ENCODE measurements at places on chromosomes 7 and 10.

- no peak for DNase-seq
Measured at GRCh38 chr7:12519682-12520009, 50.9 kb upstream of the SCIN start.

DNA sequence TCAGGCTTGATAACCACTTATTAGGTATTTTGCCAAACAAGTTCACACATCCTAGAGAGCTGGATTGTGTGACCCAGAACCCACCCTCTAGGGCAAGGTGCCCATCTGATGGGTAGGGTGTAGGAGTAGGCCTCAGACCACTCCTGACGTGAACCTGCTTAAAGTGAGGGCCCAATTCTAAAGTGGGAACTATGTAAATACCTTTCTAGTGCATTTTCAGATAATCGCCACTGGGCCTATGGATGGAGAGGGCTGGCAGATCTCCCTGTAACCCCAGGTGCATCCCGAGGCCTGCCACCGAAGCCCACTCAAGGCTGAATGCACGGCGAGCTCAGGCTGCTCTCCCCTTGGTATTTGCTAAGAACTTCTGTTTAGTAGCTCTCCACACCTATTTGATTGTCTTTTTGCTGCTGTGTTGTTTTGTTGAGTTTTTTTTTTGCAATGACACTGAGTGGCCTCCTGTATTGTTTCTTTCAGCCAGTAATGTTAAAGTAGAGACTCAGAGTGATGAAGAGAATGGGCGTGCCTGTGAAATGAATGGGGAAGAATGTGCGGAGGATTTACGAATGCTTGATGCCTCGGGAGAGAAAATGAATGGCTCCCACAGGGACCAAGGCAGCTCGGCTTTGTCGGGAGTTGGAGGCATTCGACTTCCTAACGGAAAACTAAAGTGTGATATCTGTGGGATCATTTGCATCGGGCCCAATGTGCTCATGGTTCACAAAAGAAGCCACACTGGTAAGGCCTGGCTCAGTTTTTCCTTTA is 71.7 kb downstream of the IKZF1 start:
- DNase-seq, result no peak

GRCh38 chr10:113331961-113332360 is 220.9 kb upstream of the HABP2 start:
- peak; percentile 11 for DNase-seq

DNA sequence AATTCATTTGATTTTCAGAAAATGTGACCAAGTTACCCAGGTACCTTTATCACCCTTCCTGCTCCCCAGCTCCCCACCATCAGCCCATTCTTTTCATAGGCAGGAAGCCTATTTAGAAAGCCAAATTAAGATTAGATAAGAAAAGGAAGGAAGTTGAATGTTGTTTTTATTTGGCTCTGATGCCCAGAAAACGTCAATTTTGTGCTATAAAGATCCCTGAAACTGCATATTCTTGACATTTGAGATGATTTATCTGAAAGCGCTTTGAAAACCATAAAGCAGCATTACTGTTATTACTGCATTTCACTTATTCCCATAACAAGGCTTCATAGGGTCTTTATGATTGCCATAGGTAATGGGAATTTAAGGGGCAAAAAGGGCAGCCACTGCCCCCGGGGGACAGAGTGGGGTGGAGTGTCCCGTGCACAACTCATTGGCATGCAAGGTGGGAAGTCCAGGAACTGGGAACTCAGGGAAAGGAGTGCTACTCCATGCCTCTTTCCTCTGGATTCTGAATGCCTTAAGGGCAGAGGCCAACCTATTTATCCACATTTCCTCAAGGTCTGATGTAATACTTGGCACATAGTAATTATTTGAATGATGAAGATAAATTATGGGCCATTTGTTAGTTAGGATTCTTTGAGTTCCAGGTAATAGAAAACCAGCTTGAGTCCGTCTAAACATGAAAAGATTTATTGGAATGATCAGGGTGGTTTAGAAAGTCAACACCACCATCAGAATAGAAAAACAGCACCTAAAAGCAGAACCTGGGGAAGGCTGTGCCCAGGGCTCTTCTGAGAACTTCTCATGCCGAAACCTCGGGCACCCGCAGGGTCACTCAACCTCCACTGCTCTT is 100.6 kb upstream of the ELMO1 start:
- DNase-seq, result no peak

DNA sequence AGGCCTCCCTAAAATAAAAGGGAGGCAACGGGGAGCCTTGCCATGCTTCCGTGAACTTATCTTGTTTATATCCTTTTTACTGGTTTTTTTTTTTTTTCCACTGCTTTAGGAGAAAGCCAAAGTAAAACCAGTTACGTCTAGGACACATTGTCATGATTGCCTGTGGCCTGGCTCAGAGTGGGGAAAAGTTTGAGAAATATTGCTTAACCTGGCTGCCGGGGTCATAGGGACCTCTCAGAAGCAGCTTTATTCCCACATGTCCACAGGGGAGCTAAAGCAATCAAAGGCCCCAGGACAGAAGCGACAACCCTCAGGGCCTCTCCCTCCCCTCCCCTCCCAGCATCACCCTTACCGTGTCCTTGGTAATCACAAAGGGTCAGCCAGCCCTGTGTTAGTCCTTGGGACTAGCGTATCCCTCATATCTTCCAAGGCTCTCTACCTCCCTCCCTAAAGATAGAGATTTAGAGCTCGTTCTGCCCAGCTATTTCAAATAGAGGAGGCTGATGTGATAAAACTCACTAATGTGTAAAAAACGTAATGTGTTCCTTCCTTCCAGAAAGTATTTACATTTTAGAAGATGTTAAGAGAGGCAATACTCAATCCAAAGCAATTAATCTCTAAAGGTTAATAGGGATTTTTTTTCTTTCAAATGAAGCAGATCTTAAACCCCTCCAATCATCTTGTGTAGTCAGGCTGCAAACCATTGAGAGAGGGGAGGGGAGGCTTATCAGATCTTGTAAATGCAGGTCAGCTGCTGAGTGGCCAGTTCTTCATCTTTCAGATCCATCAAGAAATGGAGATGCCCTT is 64.8 kb upstream of the PRKAR2B start:
- DNase-seq, result no peak

- peak; percentile 6 for DNase-seq
Measured at GRCh38 chr10:69516316-69516715, 56.9 kb downstream of the NEUROG3 start.

DNA sequence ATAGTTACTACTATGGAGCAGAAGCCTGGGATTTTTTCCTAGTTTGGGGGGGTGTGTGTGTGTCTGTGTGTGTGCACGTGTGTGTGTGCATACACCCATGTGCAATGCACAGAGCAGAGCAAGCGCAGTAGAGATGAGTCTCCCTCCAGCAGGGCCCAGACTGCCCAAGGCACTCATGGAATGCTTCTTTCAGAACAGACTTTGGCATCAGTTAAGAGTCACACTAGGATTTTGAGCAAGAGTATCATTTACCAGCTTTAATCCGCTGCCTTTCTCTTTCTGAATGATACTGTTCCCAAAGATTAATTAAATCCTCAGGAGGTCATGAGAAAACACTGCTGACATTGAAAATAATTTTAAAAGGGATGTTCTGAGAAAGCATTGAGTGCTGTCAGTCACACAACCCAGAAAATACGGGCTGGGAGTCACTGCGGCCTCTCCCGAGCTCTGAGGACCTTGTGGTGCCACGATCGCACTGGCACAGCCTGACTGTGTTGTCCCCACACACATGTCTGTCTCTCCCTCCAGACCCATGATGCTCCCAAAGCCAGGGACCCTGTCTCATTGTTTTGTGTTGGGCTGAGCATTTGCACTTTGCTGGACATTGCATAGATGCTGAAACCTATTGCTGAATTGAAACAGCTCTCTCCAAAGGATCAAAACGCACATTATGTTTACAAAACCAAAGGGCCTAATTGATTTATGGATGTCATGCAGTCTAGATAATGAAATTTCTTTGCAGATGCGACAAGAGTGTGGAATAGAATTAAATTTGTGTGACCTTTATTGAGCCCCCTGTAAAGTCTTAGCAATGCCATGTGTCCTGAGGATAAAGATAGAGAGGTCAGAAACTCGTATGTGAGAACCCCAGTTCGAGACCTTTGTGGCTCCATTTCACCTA is 54.7 kb upstream of the FIGNL1 start:
- DNase-seq, result no peak

DNA sequence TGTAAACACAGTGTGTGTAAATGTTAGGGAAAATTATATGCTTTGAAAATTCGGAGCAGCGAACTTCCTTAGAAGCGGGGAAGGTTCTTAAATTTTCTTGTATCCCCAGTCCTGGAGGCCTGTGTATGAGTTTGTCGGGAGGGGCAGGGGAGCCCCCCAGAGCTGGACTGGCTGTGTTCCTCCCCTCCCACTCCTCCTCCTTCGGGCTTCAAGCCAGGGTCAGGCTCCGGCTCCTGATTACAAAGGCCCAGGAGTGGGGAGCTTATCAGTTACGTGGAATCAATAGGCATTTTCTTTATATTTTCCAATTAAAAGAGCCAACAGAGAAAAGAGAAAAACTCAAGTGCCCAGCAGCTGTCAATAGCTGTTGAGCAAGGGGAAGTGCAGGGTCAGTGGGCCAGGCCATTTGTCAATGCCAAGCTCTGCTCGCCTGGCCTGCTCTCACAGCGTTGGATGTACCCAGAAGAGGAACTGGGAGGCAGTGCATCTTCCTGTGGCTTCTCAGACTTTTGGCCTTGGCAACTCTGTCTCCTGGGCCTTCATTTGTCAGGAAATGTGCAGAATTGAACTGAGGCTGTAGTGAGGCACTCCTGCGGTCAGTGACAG is 156.9 kb upstream of the PCBD1 start:
- no peak for DNase-seq

DNA sequence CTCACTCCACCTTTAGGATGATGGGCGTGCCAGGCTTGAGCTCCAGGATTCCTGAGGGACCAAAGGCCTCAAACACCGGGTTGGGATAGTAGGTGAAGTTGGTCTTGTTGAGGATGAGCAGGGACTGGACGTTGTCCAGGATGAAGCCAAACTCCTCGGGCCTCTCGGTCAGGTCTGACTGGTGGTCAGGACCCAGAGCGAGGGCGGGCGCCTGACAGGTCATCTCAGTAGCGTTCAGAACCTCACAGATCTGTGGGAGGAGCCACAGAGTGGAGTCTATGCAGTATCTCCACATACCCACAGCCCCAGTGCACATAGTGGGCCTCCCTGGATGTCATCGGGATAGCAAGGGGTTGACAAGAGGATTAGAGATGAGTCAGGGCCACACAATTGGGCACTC is 394.9 kb downstream of the PLXNA4 start:
- DNase-seq, result no peak

- no peak for DNase-seq
Measured at GRCh38 chr10:2478656-2479055, 588.7 kb upstream of the PFKP start.

DNA sequence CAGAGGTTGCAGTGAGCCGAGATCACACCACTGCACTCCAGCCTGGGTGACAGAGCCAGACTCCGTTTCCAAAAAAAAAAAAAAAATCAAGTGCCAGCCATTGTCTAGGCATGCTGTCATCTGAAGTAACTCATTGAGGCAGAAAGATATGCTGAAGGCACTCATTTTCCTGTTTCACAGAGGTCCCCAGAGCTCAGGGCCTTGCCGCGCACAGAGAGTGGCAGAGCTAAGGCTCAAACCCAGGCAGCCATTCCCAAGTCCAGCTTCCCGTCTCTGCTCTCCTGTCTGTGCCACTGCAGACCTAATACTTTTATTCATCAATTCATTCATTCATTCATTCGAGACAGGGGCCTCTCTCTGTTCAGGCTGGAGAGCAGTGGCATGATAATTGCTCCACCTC is 3.5 kb downstream of the GRIFIN start:
- DNase-seq, result no peak

- DNase-seq, result no peak
Measured at GRCh38 chr7:103141753-103142404, 7.0 kb downstream of the NAPEPLD start.

DNA sequence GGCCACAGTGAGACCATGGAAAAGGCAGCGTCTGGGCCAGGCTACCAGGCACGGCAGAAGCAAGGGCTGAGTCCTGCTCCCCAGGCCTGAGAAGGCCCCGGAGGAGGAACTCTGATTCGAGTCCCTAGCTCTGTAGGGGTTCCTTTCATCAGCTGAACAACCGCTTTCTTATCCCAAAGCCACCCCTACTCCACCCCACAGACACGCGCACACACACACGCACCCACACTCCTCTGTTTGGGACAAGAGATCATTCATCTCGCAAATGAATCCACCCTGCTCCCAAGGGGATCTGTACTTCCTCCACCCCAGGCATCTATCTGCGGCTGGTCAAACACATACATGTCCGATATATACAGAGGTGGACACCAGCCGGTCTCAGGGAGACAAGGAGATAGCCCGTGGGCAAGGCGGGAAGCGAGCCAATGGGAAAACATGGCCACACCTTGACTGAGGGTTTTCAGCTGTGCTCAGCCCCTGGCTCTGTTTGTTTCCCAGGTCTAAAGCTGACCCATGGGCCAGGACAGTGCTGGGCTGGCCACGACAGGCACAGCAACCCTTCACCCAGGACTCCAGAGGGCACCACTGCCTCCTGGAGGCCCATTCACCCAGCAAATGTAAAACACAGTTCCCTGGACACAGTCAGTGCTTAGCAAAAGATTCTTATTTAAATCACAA is 7.3 kb downstream of the ZCCHC24 start:
- DNase-seq, result no peak

GRCh38 chr10:100362570-100363496 is 15.8 kb downstream of the SCD start:
- DNase-seq, result no peak

DNA sequence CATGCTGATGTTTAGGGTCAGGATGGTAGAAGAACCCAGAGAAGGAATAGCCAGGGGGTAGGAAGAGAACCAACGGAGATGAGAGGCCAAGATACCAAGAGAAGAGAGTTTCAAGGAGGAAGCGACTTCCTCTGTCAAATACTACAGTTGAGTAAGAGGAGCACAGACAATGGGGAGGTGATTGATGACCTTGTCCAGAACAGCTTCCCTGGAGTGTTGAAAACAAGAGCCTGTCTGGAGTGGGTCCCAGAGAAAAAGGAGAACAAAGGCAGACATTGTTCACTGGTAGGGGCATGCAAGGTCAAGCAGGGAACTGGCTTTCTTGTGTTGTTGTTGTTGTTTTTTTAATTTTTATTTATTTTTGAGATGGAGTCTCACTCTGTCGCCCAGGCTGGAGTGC is 9.6 kb upstream of the TRIM56 start:
- DNase-seq, result no peak

DNA sequence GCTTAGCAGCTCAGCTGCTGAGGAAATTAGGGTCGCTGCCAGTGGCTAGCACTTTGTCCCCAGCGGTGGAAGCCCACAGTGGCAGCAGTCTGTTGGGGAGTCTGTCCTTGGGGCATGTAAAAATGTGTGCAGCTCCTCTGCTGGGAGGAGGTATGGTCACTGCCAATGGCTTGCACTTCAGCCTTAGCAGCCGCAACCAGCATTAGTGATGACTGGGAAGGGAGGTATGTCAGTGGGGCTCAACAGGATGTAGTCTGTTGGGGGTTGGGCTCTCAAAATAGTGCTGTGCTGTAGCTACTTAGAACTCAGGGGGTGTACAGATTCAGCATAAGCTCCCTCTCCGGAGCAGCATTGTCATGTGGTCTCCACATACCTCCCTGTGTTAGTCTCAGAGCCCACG is 189.9 kb downstream of the ZEB1 start:
- no peak for DNase-seq

DNA sequence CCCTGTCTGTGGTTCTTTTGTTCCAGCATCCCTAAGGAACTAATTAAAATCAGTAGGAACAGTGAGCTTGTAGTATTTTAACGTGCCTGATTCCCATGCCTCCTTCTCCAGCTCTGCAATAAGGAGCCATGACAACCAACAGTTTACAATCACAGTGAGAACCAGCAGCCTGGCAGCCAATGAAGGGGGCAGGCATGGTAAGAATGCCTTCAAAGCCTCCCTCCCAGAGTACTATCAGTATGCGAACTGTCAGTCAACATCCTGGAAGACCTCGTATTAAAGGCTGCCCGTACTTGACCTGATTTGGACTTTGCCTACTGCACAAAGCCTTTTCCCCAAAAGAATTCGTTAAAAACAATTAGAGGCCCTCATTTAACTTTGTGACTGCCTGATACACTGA is 7.7 kb downstream of the ZPBP start:
- DNase-seq, result no peak
